ENCODE measurements at places on chromosomes 3 and 15. TPM values are rescaled to one million over a fixed set of nuclear protein-coding genes. Genes with fewer than 3 reads are reported as not detected.

Gene MORF4L1
- 486 TPM for total RNA-seq

GRCh38 chr3:31848911-31849310 is 132.2 kb downstream of the OSBPL10 start:
- H3K27ac ChIP-seq: no peak overlapping the region
- H3K27me3 ChIP-seq: no peaks in the 10 kb centered on the region
- no peaks in the 10 kb centered on the region for H3K4me1 ChIP-seq
- DNase-seq: no peak

Gene GREM1
- 2.7 TPM for total RNA-seq

GRCh38 chr3:77242371-77242770 is 202.5 kb downstream of the ROBO2 start:
- no peaks in the 10 kb centered on the region for H3K27me3 ChIP-seq
- no peak overlapping the region for H3K4me3 ChIP-seq
- DNase-seq: no peak
- no peak overlapping the region for H3K27ac ChIP-seq

Gene SLC28A1
- total RNA-seq: not detected

Gene TMCO5A
- not detected for total RNA-seq

GRCh38 chr3:46503200-46503874 is 5.6 kb downstream of the RTP3 start:
- no peaks in the 10 kb centered on the region for H3K4me1 ChIP-seq
- no peak overlapping the region for H3K27ac ChIP-seq
- no peak for DNase-seq
- H3K36me3 ChIP-seq: no peaks in the 10 kb centered on the region
- H3K4me3 ChIP-seq: no peak overlapping the region

- no peaks in the 10 kb centered on the region for H3K27me3 ChIP-seq
- no peaks in the 10 kb centered on the region for H3K4me1 ChIP-seq
- no peak for DNase-seq
- H3K4me3 ChIP-seq: no peak overlapping the region
- peaks cover 81% of the 10 kb centered on the region for H3K36me3 ChIP-seq
Measured at GRCh38 chr3:47855461-47856383, 52.8 kb downstream of the DHX30 start.

DNA sequence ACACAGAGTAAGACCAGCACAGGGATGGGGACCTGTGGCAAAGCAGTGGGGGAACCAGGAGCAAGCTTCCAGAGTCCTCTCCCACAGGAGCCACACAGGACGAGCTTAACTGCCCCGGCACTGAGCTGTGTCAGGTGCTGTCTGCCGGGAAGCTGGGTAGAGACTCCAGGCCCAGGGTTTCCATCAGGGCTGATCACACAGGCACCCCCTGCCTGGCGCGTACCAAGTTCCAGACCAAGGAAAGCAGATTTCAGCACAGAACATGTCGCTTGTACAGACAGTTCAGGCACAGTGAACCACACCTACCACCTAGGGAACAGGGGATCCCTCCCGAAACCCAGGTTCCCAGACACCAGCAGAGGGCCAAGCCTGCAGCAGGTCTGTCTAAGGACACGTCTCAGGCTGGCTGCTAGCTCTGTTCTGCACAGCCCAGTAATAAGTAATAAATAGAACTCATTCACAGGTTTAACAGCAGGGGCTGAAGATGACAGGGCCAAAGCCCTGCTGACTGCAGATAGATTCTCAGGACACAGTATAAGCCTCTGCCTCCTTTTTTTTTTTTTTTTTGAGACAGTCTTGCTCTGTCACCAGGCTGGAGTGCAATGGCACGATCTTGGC is 30.2 kb upstream of the OCA2 start:
- no peaks in the 10 kb centered on the region for H3K4me1 ChIP-seq
- H3K36me3 ChIP-seq: peaks cover 83% of the 10 kb centered on the region
- no peak overlapping the region for H3K4me3 ChIP-seq
- H3K27ac ChIP-seq: no peak overlapping the region
- DNase-seq: no peak

DNA sequence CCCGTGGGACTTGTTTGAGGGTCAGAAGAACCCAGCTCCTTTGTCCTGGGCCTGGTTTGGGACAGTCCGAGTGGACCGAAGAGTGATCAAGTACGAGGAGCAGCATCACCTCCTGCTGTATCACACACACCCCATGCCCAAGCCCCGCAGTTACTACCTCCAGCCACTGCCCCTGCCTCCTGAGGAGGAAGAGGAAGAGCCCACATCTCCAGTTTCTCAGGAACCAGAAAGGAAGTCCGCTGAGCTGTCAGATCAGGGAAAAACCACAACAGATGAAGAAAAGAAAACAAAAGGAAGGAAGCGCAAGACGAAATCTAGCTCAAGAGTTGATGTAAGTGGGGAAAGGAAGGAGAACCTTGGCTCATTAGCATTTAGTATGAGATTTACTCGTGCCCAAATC is 3.3 kb upstream of the P2RY12 start:
- DNase-seq: no peak
- H3K27ac ChIP-seq: no peak overlapping the region
- peaks cover 25% of the 10 kb centered on the region for H3K36me3 ChIP-seq

- no peaks in the 10 kb centered on the region for H3K36me3 ChIP-seq
- no peak overlapping the region for H3K4me3 ChIP-seq
- DNase-seq: no peak
- peaks cover 16% of the 10 kb centered on the region for H3K4me1 ChIP-seq
- no peaks in the 10 kb centered on the region for H3K27me3 ChIP-seq
Measured at GRCh38 chr15:63446255-63446654, 58.1 kb upstream of the USP3 start.

DNA sequence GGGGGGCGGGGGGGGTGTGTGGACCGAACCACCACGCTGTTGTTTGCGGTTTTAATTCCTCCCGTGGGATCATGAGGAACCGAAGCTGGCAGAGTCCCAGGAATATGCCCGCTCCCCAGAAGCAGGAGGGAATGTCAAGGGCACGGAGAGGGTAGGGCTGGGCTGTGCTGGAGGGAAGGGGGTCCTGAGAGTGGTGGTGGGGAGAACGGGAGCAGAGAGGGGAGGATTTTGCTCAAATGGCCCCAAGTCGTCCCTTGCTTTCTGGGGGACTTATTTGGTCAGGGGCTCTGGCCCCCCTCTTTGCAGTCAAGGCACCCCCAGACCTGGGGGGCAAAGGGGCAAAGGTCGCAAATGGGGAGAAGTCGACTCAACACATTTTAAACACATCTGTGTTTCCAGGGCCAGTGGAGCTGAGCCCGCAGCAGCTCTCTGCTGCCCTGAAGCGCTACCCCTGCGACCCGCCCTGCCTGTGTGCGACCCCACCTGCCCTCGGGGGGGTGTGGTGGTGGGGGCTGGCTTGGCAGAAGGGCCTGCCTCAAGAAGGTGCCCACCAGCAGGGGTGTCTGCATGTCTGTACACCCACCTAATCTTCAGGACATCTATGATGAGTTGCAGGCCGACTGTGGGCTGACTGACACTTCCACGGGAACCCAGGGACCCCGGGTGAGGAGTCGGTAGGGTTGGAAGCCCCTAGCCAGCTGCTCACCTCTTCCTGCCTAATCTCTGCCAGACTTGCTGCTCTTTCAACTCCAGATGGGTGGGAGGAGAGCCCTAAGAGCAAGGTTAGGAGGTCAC is 602 bp upstream of the ATP2B2 start:
- no peak overlapping the region for H3K4me3 ChIP-seq
- no peak overlapping the region for H3K27ac ChIP-seq
- H3K4me1 ChIP-seq: no peaks in the 10 kb centered on the region
- DNase-seq: no peak
- H3K36me3 ChIP-seq: no peaks in the 10 kb centered on the region

DNA sequence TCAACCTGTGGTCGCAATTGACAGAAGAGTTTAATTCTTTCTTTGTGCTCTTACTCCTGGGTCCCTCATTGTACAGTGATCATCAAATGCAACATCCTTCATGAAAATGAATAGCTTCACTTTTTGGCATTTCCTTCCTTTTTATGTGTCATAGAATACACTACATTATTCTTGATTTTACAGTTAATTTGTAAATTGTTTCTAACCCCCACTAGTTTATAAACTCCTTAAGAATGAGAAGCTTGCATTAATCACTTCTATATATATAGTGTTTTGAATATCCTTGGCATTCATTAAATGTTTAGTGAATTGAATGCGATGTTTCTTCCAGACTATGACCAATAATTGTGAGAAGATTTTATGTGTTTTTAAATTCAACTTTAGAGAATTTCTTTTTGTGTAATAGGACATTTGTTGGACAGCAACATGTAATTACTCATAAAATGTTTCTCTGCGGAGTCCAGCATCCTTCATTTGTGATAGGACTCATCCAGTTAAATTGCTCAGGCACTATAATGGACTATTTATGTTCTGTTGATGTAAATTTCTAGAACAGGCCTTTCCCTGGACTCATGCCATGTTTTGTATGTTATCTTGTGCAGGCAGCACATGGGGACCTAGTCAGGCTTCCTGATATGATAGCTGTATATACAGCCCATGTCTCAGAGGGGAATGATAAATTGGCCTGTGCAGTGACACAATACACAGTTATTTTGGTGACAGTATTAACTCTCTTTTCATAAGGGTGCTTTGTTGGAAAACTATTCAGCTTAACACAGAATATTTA is 51.3 kb downstream of the MBNL1 start:
- H3K27ac ChIP-seq: peak overlapping the region; percentile 7
- no peak for DNase-seq
- H3K36me3 ChIP-seq: no peaks in the 10 kb centered on the region
- no peaks in the 10 kb centered on the region for H3K4me1 ChIP-seq
- H3K4me3 ChIP-seq: no peak overlapping the region

DNA sequence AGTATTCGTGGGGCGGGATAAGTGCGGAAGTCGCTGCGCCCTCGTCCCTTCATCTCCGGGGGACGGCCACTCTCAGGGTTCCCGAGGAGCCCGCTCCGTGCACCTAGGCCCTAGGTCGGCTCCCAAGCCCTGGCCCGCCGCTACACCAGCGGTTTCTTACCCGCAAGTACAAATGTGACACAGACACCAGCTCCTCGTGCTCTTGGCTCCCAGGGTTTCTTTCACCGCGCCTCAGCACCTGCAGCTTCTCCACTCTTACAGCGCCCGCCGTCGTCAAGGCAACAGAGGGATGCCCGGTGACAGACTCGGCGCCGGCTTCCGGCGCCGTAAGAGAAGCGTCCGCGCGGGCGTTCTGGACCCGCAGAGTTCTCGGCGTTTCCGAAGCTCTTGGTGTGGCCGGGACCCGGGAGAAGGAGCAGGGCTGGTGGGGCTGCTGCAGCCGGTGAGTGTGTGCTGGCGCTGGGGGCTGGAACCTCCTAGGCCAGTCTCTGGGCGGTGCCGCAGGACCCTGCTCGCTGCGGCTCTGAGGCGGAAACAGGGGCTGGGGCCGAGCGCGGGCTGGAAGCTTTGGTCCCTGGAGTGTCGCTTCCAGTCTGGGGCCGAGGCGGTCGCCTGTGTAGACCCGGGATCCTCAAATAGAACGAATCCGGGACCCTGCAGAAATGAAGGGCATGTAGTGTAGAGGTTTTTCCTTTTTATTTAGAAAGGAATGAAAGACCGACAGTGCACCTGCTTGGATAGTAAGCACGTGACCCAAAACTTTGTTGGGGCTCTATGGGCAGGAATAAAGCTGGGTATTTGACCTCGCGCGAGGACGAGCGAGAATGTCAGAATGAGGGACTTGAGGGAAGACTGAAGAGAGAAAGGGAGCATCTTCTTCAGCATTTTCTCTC is 155.4 kb upstream of the GOLGA6L4 start:
- peaks cover 49% of the 10 kb centered on the region for H3K27me3 ChIP-seq
- H3K36me3 ChIP-seq: no peaks in the 10 kb centered on the region
- H3K27ac ChIP-seq: no peak overlapping the region
- DNase-seq: peak; percentile 85
- no peaks in the 10 kb centered on the region for H3K4me1 ChIP-seq

Gene DNAJC19
- total RNA-seq: 60.1 TPM

Gene SLC6A11
- 0.36 TPM for total RNA-seq

Gene DNAH1
- total RNA-seq: 2.9 TPM

Gene FANCD2OS
- total RNA-seq: not detected

Gene INKA1
- total RNA-seq: not detected

Gene THBS1
- 16.5 TPM for total RNA-seq

GRCh38 chr3:162224746-162225145 is 728.1 kb downstream of the OTOL1 start:
- DNase-seq: no peak
- no peaks in the 10 kb centered on the region for H3K36me3 ChIP-seq

Gene FETUB
- total RNA-seq: not detected

DNA sequence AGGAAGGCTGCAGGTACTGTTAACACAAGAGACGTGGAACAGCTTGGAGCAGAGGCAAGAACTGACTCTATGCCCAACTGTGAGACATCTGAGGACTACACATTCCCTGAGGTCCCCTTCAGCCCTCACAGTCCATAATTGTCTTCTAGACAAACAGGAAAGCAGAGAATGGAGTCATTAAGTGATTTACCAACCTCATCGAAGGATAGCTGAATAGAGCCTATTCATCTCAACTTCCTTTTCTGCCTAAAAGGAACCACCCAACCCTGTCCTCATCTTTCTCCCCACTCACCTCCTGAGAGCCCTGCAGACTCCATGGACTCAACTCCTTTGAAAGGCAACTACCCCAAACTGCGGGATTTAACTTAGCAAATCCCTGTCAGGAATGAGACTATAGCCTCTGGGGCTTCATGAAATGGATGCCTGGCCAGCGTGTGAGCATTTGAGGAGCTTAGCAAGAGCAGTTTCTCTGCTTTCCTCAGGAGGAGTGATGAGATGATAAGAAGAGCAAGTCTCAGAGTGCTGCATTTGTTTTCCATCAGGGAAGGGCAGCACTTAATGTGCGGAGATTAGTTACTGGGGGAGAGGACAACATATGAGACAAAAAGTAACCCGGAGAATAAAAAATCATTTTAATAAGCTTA is 61.5 kb upstream of the FILIP1L start:
- H3K27me3 ChIP-seq: no peaks in the 10 kb centered on the region
- no peak for DNase-seq
- H3K27ac ChIP-seq: no peak overlapping the region
- peaks cover 25% of the 10 kb centered on the region for H3K36me3 ChIP-seq
- no peak overlapping the region for H3K4me3 ChIP-seq
- no peaks in the 10 kb centered on the region for H3K4me1 ChIP-seq

DNA sequence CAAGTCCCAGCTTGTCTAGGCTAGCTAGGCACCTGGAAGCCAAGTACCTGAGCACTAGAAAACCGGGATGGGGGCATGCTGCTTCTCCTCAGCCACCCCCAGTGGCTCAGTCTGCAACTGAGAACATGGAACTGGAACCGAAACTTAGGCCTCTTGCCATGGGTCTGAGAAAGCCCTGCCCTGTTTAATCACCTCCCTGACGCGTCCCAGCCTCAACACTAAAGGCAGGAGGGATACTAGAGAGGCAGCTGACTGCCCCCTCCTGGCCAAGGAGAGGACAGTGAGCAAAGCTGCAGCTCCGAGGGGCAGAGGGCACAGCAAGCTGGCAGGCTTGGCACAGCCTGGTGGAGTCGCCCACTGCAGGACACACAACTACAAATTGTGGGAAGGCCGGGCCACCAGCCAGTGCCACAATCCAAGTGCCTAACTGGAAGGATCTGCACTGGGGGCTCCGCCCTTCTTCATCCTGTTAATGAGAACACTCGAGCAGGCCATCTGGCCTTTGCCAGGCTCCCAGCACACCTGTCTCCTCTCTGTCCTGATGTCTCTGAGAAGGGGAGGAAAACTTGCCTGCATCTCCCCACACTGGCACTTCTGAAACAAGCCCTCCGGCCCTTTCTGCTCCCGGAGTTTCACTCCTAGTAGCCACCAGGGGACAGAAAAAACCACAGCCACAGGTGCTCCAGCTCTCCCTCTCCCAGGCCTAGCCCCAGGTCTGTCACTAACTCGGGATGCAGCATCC is 53.7 kb downstream of the BDH1 start:
- DNase-seq: peak; percentile 91
- H3K27me3 ChIP-seq: no peaks in the 10 kb centered on the region
- H3K27ac ChIP-seq: no peak overlapping the region
- H3K4me3 ChIP-seq: no peak overlapping the region

Gene TUSC7
- not detected for total RNA-seq

Gene CFAP100
- 0.44 TPM for total RNA-seq

Measured in endodermal cell (in vitro differentiated cells).